ENCODE measurements at places on chromosomes 5 and 9.

GRCh38 chr5:133390416-133391353 is 221.7 kb downstream of the FSTL4 start:
- no peak for DNase-seq

- no peak for DNase-seq
Measured at GRCh38 chr9:8395022-8395421, 595.4 kb upstream of the DMAC1 start.

GRCh38 chr5:78602400-78602799 is 46.2 kb downstream of the LHFPL2 start:
- DNase-seq = no peak

DNA sequence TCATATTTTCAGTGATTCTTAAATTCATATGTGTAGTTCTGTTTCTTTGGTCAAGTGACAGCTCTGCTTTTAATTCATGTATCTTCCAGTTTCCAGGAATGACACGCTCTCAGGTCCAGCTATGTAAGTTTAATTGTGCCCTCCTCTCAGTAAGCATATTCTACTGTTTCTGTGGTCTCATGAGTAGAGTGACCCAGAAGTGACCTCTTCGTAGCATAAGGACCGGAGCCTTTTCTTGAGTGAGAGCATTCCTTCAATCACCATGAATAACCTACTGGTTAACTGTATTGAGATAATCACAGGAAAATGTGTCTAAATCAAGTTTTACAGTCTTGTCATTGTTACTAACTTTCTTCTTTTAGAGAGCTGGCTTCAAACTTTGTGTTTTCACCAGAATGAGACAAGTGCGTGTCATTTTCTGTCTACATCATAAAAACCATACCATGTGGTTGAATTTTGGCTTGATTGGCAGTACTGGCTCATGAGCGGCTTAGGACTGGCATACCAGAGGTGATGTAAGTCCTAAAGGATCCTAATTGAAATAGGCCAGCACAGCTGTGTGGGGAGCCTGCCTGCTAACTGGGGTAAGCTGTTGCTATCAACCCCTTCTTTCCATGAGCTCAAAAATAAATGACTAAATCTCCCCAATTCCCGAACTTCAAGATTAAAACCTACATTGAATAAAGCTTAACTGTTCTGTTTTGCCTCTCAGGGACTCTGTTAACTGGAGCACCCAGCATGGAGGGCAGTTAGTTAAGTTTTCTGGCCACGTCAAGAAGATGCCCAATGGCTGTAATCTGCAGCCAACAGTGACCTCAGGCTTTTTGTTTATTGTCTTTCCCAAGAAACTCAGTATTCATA is 4.8 kb downstream of the ADAMTSL1 start:
- peak; percentile 50 for DNase-seq

DNA sequence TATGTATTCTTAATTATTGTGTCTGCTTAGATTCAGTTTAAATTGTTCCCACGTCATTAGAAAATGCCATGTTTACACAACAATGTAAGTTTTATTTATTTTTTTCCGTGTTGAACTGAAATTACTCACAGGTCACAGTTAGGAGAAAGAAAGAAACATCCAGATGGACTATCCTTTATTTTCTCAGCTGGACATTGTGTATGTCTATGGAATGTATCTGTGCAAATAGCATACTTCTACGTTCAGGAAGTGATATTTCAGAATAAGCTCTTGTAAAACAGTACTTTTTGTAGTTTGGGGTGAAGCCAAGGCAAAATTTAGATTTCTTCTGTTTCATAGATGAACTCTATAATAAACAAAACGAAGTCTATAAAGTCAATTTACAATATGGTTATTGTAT is 249.0 kb upstream of the ZNF608 start:
- DNase-seq = peak; percentile 90

GRCh38 chr5:137342764-137343163 is 156.4 kb downstream of the SPOCK1 start:
- no peak for DNase-seq

DNA sequence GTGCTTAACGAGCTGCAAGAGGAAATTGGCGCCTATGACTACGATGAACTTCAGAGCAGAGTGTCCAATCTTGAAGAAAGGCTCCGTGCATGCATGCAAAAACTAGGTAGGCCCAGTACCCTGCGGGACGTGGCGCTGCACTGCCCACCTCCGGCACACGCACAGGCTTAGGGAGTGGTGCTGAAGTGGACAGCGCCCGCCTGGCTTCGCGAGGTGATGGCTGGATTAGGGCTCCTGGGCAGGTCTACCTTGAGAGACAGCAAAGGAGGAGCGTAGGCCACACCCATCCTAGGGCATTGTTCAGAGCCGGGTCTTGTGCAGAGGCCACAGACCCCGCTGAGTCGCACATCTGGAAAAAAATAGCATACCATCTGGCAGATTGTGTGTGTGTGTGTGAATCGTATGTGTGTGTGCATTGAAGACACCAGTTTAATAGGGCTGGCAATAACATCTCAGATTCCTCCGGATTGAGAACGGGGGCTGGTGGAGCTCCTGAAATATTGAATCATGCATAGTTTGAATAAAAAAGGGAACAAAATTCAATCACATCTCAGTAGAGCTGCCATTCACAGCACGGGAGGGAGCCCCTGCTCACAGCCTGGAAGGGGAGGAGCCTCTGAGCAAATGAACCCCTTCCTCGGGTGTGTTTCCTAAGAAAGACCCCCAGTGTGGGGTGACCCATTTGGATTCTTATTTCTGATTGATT is 11.1 kb downstream of the OLFM1 start:
- peak; percentile 11 for DNase-seq

GRCh38 chr9:87471746-87472145 is 25.9 kb upstream of the DAPK1 start:
- no peak for DNase-seq
